ENCODE measurements at places on chromosomes 3 and 15. TPM values are rescaled to one million over a fixed set of nuclear protein-coding genes. Genes with fewer than 3 reads are reported as not detected.

GRCh38 chr3:63912768-63913588 is 795 bp upstream of the SCAANT1 start:
- H3K27me3 ChIP-seq, result no peaks in the 10 kb centered on the region
- peak overlapping the region; percentile 98 for H3K27ac ChIP-seq
- peaks cover 33% of the 10 kb centered on the region for H3K36me3 ChIP-seq
- peak; percentile 91 for DNase-seq
- peaks cover 73% of the 10 kb centered on the region for H3K4me1 ChIP-seq

DNA sequence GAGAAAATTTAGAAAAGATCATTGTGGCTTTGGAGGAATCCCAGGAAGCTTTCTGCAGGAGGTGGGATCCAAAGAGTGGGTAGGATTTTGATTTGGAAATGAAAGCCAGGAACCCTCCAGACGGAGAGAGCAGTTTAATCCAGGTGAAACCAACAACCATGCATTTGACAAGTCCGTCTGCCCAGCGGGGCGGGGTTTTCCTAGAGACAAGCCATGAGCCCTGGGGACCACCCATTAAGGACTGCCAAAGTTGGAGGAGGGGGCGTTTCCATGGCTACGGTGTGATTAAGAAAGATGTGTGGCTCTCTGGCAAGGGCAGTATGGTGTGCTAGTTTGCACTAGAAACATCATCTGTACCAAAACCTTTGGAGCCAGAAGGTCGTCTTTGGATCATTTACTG is 53.4 kb downstream of the SRGAP3 start:
- H3K4me1 ChIP-seq, result no peaks in the 10 kb centered on the region
- H3K36me3 ChIP-seq, result no peaks in the 10 kb centered on the region
- H3K4me3 ChIP-seq, result no peak overlapping the region
- H3K27me3 ChIP-seq, result no peaks in the 10 kb centered on the region

GRCh38 chr15:70920981-70921696 is 28.5 kb downstream of the LRRC49 start:
- no peaks in the 10 kb centered on the region for H3K36me3 ChIP-seq
- no peak for DNase-seq
- no peak overlapping the region for H3K4me3 ChIP-seq
- no peak overlapping the region for H3K27ac ChIP-seq
- no peaks in the 10 kb centered on the region for H3K27me3 ChIP-seq

- H3K4me3 ChIP-seq, result no peak overlapping the region
- DNase-seq, result no peak
- H3K4me1 ChIP-seq, result peaks cover 14% of the 10 kb centered on the region
- no peaks in the 10 kb centered on the region for H3K36me3 ChIP-seq
Observed at GRCh38 chr3:28210968-28211713, 30.3 kb upstream of the CMC1 start.

The CFAP100 gene
- total RNA-seq, result not detected

The GOLGA6D gene
- total RNA-seq, result not detected

The WDR93 gene
- not detected for total RNA-seq

The GP9 gene
- 14.9 TPM for total RNA-seq

Measured in spleen (tissue), 13 donors.